ENCODE measurements at places on chromosomes 6 and 20. TPM values are rescaled to one million over a fixed set of nuclear protein-coding genes. Genes with fewer than 3 reads are reported as not detected.

DNA sequence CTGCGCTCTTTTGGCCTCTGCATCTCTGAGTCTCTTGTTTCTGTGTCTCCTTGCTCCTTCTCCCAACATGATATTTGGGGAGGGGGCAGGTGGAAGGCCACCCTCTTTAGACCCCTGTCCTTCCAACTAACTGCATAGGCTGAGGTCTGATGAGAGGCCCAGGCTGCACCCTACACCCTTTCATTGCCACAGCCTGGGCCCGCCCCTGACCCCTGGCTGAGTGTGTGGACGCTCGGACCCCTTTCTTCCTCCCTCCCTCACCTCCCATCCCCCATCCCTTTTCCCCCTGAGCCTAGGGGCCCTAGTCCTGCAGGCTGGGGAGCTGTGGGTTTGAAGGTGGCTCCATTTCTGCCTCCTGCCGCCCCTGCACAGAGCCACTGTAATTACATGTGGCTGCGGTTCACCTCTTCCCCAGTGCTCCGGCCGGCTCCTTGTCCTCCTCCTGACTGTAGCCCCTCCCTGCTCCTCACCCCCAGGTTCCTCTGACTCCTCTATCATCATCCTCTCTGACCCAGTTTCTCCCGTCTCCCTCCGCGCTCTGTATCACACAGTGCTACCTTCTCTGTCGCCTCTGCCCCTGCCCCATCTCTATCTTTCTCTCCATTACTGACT, 6.8 kb downstream of the MDFI start:
- no peaks in the 10 kb centered on the region for H3K36me3 ChIP-seq
- no peak overlapping the region for H3K27ac ChIP-seq
- DNase-seq: no peak
- H3K4me1 ChIP-seq: no peaks in the 10 kb centered on the region
- peaks cover 5% of the 10 kb centered on the region for H3K27me3 ChIP-seq

DNA sequence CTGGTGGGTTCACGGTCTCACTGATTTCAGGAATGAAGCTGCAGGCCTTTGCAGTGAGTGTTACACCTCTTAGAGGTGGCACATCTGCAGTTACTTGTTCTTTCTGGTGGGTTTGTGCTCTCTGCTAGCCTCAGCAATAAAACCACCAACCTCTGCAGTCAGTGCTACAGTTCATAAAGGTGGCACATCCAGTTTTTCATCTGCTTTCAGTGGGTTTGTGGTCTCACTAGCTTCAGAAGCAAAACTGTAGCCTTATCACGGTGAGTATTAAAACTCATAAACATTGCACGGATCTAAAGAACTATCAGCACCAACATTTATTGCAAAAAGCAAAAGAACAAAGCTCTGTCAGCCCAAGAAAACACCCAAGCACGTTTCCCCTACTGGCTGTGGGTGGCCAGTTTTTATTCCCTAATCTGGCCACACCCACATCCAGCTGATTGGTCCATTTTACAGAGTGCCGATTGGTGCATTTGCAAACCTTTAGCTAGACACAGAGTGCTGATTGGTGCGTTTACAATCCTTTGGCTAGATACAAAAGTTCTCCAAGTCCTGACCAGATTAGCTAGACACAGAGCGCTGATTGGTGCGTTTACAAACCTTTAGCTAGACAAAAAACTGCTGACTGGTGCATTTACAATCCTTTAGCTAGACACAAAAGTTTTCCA, 3.4 kb upstream of the TMEM14C start:
- no peaks in the 10 kb centered on the region for H3K27me3 ChIP-seq
- H3K4me1 ChIP-seq: peaks cover 34% of the 10 kb centered on the region
- DNase-seq: peak; percentile 58
- peak overlapping the region; percentile 34 for H3K27ac ChIP-seq

CDK5RAP1 gene
- polyA plus RNA-seq: 33.5 TPM

MYCT1 gene
- not detected for polyA plus RNA-seq

DNA sequence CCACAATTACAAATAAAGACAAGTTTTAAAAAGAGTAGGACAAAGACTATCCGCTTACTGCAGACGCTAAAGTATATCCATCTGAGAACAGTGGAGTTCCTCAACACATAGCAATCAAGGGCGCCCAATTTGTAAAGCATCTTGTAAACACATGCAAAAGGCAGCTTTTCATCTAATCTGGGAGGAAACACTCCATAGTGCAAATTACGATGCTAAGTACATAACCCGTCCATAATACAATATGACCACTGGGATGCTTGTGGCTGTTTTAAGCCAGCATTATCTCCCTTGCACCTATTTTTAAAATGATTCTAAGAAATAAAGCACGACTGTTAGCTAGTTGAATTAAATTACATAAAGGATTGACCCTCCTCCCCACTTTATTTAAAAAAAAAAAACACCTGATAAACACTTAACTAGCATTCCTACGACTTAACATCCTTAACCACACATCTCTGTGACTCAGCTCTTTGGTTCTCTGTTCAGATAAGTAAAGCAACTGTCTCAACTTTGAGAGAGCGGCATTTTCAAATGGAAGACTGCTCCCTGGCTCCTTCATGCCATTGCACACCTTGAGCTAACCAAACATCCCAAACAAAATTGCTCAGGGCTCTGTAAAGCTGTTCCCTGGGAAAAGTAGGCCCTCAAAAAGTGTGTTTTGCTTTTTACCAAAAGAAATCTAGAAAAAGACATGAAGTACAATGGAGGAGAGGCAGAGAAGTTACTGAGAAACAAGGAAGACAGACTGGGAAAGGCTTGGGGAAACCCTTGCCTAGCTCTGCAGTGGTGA, 14.2 kb downstream of the SLC22A23 start:
- H3K4me3 ChIP-seq: no peak overlapping the region
- no peak overlapping the region for H3K27ac ChIP-seq
- no peaks in the 10 kb centered on the region for H3K4me1 ChIP-seq

DNA sequence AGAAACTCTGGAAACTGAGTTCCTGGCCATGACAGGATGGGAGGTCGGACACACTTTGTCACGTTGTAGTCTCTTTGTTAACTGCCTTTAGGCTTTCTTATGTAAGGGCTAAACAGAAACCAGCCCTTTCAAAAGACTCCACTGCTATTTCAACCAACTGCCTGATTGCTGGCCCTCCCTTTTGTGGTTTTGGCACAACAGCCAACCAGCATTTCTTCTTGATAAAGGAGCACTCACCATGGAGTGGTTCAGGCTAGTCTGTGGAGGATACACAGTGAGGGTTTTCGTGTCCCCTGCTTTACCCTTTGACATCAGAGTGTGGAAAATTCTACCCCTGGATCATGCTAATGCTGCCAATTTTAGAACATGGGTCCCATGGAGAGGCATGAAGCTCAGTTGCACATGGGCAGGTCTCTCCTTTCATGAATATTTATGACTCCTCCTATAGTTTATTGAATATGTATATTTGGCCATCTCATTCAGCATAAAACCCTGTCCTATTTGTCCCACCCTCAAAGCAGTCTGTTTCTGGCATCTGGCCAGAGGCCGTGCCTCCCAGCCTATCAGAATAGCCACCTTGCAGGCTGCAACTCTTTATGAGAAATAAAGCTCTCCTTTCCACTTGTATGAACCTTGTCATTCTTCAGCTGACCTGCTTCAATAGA, 148.3 kb downstream of the HS3ST5 start:
- H3K36me3 ChIP-seq: no peaks in the 10 kb centered on the region
- no peak overlapping the region for H3K27ac ChIP-seq
- no peaks in the 10 kb centered on the region for H3K4me1 ChIP-seq
- no peak for DNase-seq
- H3K4me3 ChIP-seq: no peak overlapping the region

POM121L2 gene
- polyA plus RNA-seq: not detected

DNA sequence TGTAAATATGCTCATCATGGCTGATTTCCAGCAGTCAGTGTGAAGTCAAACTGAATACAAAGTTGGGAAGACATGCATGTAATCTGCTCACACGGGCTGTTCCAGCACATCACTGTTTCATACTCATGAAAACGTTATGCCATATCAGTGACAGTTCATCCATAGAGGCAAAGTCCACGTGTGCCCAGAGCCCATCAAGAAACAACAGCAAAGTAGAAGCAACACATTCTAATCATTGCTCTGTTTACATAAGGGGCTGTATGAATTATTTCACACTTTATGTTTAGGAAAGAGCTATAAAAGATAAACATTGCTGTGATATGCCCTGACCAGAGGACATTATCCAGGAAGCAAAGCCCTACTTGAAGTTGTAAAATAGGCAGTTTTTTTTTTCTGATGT, 157.0 kb upstream of the ENPP5 start:
- no peaks in the 10 kb centered on the region for H3K27me3 ChIP-seq

- H3K36me3 ChIP-seq: no peaks in the 10 kb centered on the region
- no peak overlapping the region for H3K4me3 ChIP-seq
- H3K27ac ChIP-seq: no peak overlapping the region
- no peaks in the 10 kb centered on the region for H3K27me3 ChIP-seq
- H3K4me1 ChIP-seq: no peaks in the 10 kb centered on the region
Observed at GRCh38 chr6:154347981-154348380, 8.6 kb downstream of the IPCEF1 start.

All from CD8-positive, alpha-beta memory T cell (primary cell).